ENCODE measurements at places on chromosomes 6 and 20.

GRCh38 chr6:32862725-32863124, 8.7 kb downstream of the PSMB9 start:
- DNase-seq = no peak

DNA sequence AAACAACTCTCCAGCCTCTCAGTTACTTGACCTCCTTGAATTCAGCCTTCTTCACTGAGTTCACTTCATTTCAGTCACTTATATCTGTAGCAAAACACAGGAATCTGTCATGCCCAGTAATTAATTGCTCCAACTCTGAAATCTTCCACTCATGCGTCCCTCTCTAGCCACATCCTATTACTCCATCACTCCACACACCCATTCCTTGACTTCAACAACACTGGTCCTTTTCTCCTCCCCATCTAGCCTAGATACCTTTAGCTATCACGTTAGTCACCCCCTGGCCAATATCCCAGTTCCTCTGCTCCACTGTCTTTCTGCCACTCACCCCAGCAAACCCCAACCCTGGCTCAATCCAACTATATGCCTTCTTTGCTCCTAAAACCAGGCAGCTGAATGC, 7.7 kb downstream of the ZHX3 start:
- no peak for DNase-seq

- DNase-seq = no peak
Measured at GRCh38 chr6:108838101-108838717, 10.0 kb upstream of the ARMC2 start.

DNA sequence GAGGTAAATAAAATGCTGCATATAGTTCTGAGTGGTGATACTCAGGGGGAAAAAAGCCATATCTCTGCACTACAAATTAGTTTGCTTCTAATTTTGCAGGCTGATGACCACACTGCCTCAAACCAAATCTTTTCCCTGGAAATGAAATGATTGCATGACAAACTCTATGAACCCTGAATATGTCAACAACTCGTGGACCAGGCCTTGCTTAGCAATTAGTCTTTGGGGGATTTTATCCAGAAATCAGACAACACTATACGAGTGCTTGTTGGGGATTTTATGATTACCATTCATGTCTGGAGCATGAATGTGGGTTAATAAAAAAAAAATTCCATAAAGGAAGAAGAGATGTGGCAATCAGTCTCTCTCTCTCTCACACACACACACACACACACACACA, 42.0 kb downstream of the SOBP start:
- no peak for DNase-seq
